Stimulated activated CD8-positive, alpha-beta memory T cell treated with anti-CD3 and anti-CD28 coated beads, Interleukin-15, amount 100 ng/mL, for 1 hour (primary cell): ENCODE measurements at places on chromosomes 6 and 20.

DNA sequence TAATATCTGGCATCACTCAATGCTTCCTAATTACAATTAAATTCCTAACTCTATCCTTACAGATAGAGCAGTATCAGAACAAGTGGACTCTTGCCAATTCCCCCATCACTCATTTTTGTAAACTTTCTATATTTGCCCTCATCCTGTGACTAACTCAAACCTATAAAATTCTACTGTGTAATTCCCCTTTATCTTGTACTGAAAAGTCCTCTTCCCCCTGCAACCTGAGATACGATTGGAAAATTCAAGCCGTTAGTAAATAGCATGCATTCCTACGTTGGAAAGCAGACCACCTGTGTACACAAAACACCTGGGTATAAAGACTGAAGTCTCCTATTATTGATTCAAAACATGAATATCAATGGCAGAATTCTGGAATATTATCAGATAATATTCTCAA lies 70.4 kb upstream of the KCNQ5 start:
- DNase-seq, result no peak

- DNase-seq, result no peak
Observed at GRCh38 chr20:40604416-40604815, 84.6 kb downstream of the MAFB start.

DNA sequence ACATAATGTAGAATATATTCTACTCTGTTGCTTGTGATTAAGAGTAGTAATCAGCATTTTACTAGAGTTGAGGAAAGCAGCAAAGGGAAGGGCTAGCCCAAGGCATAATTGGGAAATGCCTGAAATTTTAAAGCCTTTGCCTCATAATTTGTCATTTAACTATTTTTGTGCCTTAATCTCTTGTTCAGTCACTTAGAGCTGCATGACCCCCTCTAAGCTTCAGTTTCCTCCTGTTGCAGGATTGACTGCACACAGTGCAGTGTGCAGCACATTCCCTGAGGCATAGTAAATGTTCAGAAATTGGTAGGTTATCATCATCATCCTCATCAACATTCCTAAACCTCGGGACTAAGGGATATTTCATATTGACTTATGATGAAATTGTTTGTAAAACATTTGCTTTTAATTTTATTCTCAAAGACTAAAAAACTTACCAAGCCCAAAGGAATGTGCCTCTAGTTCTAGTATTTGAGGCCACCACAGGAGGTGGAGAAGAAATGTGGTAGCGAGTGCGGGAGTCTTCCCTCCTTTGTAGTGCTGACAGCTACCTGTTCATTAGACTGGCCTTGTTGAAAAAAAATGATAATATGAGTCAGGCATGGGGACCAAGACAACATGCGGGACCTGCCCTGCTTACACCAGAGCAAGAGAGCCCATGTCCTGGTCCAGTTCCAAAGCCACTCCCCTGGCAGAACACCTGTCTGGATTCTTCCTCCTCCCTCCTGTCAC lies 14.8 kb upstream of the TENT5A start:
- DNase-seq, result no peak

DNA sequence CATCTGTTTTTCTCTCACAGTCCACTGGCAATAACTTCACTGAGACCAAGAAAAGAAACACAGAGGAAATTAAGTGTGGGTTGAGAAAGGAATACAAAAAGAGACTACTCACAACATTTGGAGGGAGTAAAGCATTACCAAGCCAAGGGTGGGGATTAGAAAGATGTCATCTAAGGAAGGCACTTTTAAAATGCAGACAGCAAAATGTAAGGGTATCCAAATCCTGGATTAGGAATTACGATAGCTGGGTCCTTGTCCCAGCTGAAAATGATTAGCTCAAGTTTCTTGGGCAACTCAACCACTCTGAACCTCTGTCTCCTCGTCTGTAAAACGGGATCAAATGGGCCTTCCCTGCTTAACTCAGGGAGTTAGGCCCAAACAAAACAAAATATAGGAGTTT lies 2.2 kb downstream of the LEMD2 start:
- DNase-seq, result no peak
